ENCODE measurements at places on chromosomes 13 and 19.
A peak's percentile ranks its signal among the peaks of the same experiment; 100 is the strongest.

- DNase-seq = no peak
These were observed 7.7 kb downstream of the RAB11B start for GRCh38 chr19:8397746-8398310.

DNA sequence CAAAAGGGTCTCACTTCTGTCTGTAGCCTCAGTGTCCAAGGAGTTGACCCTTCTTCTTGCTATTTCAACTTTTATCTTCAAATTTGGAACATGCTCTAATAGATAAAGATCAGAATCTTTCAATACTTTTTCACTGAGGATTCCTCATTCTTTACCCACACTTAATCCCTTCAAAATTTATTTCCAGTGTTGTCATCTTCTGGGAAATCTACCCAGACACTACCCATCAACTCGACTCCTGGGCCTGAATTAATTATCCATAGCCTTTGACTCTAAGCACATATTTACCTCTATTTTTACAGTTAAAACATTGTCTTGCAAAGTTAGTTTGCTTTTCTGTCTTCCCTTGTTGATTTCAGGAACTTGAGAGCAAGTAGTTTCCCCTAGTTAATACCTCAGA lies 1022.5 kb downstream of the PCDH9 start:
- DNase-seq = no peak

- DNase-seq = no peak
These were observed 6.3 kb downstream of the REX1BD start for GRCh38 chr19:18594824-18595373.

- DNase-seq = no peak
These were observed 51.9 kb downstream of the SLAIN1 start for GRCh38 chr13:77749344-77749880.

DNA sequence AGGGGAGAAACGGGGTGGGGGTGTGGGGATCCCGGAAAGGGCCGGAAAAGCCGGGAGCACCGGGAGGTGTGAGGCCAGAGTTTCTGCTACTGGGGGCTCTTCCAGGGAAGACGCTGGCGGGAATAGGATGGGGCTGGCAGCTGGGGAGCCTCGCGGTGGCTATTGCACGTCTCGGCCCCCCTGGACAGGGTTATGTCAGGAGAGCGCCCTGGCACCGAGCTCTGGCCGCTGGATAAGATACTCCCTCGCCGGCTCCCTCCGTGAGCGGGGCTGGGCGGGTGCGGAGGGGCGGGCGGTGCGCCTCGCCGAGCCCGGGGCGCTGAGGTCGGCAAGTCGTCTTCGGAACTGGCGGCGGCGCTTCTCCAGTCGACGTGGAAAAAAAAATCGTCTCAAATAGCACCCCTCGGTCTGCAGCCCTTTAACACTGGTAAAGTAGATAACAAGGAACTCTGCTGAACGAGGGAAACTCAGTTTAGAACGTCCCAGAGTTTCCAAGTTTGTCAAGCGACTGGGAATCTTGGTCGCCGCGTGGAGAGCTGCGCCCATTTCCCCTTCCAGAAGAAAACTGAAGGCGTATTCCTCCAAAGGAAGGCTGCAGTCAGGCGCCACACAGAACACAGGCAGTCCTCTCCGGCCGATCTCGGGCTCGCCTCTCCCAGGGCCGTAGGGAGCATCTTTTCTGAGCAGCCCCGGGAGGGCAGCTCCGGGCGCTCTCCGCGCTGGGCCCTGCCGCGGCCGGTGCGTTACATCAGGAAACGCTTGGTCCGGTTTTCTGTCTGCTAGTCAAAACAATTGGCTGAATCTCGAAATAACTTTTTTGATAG lies 115.1 kb downstream of the KCNRG start:
- no peak for DNase-seq

DNA sequence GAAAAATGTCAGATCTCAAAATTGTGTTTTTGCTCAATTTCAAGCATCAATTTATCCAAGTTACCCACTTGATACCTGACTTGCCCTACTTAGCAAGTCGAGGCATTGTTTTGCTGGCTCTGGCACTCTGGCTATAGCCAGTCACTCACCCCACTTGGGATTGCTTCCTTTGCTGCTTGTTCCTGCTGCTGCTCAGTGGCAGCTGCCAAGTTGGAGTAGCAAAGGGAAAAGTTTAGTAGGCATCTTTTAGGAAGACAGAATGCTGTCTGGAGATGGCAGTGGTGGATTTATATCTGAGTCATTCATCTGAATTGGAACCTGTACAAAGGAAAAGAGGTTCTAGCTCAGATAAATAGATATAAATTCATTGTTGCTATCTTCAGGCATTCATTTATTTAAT lies 41.2 kb downstream of the PCCA start:
- no peak for DNase-seq

DNA sequence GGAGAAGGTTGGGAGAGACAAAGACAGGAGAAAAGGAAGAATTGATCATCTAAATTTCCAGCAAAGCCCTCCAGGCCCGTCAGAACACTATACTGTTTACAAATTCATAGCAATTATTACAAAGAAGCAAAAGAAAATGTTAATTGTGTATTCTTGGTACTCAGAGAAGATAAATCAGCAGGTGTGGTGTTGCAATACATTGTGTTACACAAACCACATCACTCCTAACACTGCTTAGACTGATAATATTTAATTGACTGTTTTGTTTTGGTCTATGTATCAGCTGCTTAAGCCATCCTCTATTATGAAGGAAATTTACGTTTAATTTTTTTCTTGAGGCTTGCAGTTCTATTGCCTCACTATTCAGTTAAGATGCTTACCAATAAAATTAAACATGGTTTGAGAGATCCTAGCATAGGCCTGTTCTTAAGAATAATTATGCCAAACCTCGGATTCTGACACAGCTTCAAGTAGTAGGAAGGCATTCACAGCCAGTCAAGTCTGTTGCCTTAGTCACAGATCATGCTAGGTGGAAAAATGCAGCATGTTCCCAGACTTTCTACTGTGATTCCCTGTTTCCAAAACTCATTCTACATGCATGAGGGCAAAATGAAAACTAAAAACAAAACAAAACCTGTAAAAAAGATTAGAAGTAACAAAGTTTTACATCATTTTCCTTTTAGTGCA lies 129.2 kb downstream of the TBC1D4 start:
- no peak for DNase-seq

DNA sequence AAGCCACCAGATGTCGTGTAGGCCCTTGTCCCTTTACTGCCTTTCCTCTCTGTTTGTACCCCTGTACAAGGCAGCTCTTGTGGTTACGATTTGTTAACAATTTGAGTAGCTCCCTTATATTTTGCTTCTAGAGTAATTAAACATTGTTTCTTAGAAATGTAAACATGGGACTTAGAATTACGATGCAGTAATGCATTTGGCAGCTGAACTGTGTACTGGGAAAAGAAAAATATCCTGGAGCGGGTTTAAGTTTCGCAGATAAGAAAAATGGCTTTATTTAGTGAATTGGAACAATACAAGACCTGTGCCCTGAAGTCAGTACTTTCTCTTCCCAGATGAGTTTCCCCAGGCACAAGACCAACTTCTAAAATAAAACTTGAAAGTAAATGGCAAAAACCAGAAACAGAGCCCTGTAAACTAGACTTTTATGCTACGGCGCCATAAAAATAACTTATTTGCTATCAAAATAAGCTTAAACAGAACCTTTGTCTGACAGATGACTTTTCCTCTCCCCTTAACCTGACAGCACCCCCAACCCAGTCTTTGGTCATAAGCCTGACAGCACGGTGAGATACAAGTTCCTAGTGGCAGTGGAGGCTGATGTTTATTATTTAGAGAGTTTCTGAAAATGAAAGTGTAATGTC lies 63.0 kb downstream of the LRCH1 start:
- no peak for DNase-seq

DNA sequence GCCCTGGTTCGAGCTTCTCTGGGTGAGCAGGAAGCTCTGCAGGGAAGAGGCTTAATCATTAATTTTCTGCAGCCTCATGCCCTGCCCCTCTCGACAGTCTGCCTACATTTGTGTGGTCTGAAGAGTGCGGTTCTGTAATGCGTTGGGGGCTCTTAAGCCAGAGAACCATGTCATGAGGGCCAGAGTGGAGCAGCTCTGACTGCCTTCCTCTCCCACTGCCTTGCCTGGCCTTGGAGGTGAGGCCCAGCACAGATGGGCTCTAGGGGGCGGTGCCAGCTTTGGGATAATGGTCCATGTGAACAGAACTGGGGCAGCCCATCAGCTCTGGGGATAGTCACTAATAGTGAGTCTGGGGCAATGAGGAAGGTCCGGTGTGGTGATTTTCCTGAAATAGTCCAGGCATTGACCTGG lies 5.7 kb downstream of the FGF9 start:
- DNase-seq = no peak

DNA sequence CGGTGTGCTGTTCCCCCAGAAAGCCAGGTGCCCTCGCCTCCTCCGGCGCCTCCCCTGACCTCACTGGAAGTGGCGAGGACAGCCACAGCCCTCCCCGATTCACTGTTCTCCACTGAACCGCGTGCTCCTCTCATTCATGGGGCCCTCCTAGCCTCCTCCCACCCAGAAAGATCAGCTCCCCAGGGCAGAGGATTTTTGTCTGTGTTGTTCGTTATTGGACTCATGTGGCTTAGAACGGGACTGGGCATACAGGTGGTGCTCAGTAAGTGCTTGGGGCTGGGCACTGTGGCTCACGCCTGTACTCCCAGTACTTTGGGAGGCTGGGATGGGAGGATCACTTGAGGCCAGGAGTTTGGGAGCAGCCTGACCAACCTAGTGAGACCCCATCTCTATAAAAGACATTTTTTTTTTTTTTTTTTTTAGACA lies 3.8 kb downstream of the PRTN3 start:
- no peak for DNase-seq

DNA sequence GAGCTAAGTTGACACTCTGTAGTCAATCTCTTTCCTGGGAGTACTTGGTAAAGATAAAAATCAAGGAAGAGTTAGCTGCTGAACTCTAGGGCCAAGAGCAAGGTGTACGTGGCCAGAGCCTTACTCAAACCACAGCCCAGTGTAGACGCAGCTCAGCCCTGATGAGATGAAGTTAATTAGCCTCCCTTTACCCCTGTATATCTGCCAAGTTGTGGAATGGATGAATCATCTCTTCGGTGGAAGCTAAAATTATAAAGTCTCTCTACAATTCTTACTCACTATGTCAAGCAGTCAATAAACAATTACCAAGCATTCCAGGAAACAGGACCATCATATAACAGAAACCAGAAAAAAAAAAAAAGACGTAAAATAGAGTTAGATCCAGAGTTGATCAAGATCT lies 146.9 kb upstream of the UFM1 start:
- no peak for DNase-seq

- DNase-seq = no peak
These were observed 122.4 kb upstream of the LSM14A start for GRCh38 chr19:34049944-34050343.

DNA sequence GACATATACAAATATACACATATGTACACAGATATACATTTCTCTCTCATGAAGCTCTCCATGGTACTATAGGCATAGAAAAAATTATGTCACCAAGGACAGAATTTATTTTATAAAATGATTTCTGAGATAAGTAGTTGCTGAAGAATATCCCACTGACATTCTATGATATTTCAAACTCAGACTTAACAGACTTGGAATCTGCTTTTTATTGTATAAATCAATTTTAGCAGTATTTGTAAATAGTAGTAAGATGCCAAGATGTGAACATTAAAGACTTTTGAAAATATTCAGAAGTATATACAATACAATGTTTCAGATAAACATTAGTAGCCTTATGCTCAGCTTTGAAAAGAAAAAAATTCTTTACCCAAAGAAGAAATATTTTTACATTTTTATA lies 107.4 kb upstream of the ARGLU1 start:
- no peak for DNase-seq

- DNase-seq = no peak
These were observed at the start of gene CILP2 for GRCh38 chr19:19538061-19538784. CILP2 (plus strand) TSS chr19:19538265; CDS start chr19:19538350, 85 bp downstream.

GRCh38 chr13:81916461-81916860 lies 1575.5 kb upstream of the SPRY2 start:
- DNase-seq = peak; percentile 14
